Activated naive CD4-positive, alpha-beta T cell treated with anti-CD3 and anti-CD28 coated beads, Interleukin-2, amount 10 ng/mL, durations not matched to agents 5 hours and 36 hours (primary cell): ENCODE measurements at places on chromosomes 12 and 14. TPM values are rescaled to one million over a fixed set of nuclear protein-coding genes. Genes with fewer than 3 reads are reported as not detected.

PROX2 gene
- total RNA-seq, result not detected

FBLN5 gene
- 3.9 TPM for total RNA-seq

CFAP73 gene
- 0.94 TPM for total RNA-seq

MDP1 gene
- total RNA-seq, result 16.0 TPM

SMCO3 gene
- total RNA-seq, result not detected

KIF21A gene
- 15.9 TPM for total RNA-seq

MIP gene
- total RNA-seq, result not detected

GALC gene
- total RNA-seq, result 22.0 TPM

MYRFL gene
- total RNA-seq, result not detected

CLEC14A gene
- not detected for total RNA-seq

KCNC2 gene
- total RNA-seq, result not detected

RNU7-1 gene
- total RNA-seq, result not detected

CCDC38 gene
- 0.18 TPM for total RNA-seq

NGB gene
- total RNA-seq, result not detected

ZNF891 gene
- 3.4 TPM for total RNA-seq

PLD4 gene
- total RNA-seq, result not detected

SLC35F4 gene
- total RNA-seq, result not detected

A2M gene
- not detected for total RNA-seq

CDKL1 gene
- 10.5 TPM for total RNA-seq

SMAGP gene
- total RNA-seq, result 3.1 TPM

MYH6 gene
- not detected for total RNA-seq

PIANP gene
- not detected for total RNA-seq

WNT1 gene
- 0.72 TPM for total RNA-seq

PRB2 gene
- total RNA-seq, result not detected

NR1H4 gene
- not detected for total RNA-seq

RNF212B gene
- total RNA-seq, result not detected

OTX2 gene
- not detected for total RNA-seq

AQP5 gene
- total RNA-seq, result not detected

ANO4 gene
- not detected for total RNA-seq

TAS2R30 gene
- total RNA-seq, result 2.4 TPM

AMN gene
- total RNA-seq, result 0.87 TPM

ANKRD9 gene
- 7.4 TPM for total RNA-seq

PTGES3 gene
- 179 TPM for total RNA-seq

CISTR gene
- total RNA-seq, result not detected

RTL1 gene
- total RNA-seq, result not detected

KLHL33 gene
- total RNA-seq, result 0.19 TPM

LRP6 gene
- 1.6 TPM for total RNA-seq

GPR68 gene
- 25.1 TPM for total RNA-seq

PHC1 gene
- 32.6 TPM for total RNA-seq
